ENCODE measurements at places on chromosomes 3 and 15. TPM values are rescaled to one million over a fixed set of nuclear protein-coding genes. Genes with fewer than 3 reads are reported as not detected.
A peak's percentile ranks its signal among the peaks of the same experiment; 100 is the strongest.

SAMMSON gene
- 0.75 TPM for polyA plus RNA-seq

- no peak for DNase-seq
Measured at GRCh38 chr15:48924528-48925393, 39.0 kb downstream of the SHC4 start.

GRCh38 chr3:80556763-80557162 is 789.0 kb upstream of the ROBO1 start:
- peak; percentile 14 for DNase-seq

DNA sequence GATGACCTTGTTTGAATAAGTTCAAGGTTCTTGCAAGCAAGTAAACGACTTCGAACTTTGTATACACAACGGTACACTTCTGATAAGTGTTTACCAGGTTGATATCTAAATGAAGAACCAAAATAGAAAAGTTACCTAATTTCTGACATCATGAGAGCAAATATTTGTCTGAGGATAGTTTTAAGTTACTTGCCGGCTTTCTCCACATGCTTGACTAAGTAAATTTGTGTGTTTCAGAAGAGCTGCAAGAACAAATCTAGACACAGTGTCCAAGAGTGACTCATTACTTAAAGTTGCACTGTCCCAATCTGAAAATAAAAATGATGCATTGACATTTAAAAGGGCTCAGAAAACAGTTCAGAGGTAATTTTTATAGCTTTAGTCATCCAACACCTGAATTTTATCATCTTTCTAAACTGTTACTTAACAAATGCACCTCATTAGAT is 115.1 kb downstream of the HERC1 start:
- DNase-seq: no peak

SLC24A1 gene
- polyA plus RNA-seq: 6.1 TPM

DNA sequence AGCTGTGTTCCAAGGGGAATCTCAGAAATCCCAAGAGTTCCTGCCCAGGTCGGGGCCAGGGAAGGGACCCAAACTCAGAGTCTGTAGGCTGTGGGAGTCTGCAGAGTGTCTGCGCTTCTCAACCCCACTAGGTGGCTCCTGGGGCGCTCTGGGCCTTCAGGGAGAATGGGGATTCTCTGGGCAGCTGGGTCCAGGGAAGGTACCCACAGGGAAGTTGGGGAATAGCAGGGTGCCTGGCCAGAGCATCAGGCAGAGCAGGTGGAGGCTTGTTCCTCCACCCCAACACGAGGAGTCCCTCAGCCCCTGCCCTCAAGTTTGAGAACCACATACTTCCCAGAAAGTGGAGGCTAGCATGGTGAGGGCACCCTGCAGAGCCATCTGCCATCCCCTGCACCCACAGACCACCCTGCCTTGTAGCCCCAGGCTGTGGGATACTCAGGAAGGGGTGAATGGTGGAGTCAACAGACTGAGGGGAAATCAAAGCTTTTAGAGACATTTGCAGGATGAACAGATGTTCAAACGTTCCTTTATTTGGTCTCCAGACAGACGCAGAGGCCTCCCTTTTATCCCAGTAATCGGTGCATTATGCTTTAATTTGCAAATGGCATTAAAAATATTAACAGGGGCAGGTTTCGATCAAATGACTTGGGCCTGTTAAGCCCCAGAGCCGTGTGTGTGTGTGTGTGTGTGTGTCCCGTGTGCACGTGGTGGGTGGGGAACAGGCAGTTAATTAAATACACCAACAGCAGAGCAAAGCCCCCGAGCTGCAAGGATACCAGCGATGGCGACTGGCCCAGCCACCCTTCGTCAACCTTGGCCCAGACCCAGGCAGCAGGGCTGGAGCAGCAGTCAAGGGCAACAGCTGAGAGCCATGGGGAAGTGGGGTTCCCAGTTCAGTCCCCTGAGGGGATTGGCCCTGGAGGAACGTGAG is 57.7 kb downstream of the DNAJB8 start:
- no peak for DNase-seq

DNA sequence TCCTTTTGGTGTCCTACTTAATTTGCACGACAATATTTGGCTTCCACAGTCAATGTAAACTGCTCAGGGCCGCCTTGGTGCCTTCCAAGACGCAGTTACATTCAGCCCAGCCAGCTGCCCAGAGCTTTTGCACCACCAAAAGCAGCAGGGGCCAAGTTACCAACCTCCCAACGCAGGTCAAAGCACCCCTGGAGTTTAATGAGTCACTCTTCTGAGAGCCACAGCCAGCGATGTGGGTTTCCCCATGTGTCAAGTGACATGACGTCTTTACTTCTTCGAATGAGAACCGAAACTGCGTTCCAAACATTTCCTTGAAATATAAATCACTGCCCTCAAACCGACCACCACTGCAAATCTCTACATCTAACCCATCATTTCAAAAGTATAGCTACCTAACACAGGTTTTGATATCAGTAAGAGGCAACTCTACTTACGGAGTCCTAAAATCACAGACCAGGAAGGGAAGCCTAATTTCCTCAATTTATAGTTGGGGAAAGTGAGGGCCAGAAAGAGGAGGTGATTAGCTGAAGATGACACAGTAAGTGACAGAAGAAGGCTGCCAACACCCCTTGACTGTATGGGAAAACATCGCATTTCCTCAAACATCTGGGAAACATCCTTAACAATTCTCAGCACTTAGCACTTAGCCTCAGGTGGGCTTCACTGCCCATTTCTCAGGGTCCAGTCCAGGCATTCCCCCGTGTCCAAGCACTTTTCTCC is 24.5 kb downstream of the MB21D2 start:
- DNase-seq: no peak

DNA sequence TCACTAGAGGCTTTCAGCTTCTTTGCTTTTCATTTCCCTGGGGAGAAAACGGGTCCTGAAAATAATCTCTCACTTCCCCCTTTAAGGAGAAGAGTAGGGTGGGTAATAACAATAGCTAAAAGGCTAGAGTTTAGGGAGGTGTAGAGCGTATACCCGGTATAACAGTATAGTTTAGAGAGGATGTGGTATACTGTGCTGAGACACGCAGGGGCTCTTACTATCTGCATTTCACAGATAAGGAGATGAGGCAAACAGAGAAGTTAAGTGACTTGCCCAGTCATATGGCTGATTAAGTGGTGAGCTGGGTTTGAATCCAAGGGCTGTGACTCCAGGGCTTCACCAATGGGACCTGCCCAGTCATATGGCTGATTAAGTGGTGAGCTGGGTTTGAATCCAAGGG is 15.0 kb upstream of the KCNMB3 start:
- no peak for DNase-seq

GRCh38 chr15:33150971-33151370 is 43.5 kb downstream of the FMN1 start:
- DNase-seq: no peak

GRCh38 chr15:97966246-97966645 is 5.7 kb downstream of the ARRDC4 start:
- no peak for DNase-seq

DNA sequence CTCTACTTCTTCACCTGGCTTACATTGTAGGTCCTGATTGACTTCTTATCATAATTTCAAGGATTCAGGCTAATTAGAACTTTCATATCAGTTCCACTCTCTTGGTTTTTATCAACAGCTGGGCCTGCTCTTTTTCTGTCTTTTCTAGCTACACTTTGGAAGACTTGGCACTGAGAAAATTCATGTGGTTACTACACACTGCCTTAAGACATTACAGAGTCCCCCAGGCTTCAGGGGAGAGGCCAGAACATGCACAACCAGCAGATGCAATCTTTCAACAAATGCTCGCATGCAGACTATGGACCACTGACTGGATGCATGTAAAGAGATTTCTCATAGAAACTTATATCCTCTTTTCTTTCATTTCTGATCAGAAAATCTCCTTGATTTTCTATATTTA is 423.5 kb downstream of the TUSC7 start:
- no peak for DNase-seq

DNA sequence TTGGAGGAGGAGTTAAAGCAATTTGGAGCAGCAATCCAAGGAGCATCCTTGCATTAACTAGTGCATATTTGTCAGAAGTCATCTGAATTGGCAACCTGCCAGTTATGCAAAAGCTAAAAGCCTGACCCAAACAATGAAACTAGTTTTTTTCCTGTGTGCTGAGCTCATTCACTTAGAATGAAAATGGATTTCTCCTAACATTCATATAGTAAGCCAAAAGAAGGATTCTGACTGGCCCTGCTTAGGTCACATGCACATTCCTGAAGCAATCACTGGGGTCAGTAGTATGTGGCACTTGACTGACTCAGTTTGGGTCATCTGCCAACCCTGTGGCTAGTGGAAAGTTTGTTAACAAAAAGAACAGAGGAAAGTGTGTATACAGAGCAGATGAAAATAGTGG is 30.5 kb downstream of the OXSM start:
- DNase-seq: no peak

GRCh38 chr3:77536038-77536775 is 496.3 kb downstream of the ROBO2 start:
- DNase-seq: no peak

- no peak for DNase-seq
Measured at GRCh38 chr3:73653877-73654276, 29.1 kb upstream of the PDZRN3 start.

DNA sequence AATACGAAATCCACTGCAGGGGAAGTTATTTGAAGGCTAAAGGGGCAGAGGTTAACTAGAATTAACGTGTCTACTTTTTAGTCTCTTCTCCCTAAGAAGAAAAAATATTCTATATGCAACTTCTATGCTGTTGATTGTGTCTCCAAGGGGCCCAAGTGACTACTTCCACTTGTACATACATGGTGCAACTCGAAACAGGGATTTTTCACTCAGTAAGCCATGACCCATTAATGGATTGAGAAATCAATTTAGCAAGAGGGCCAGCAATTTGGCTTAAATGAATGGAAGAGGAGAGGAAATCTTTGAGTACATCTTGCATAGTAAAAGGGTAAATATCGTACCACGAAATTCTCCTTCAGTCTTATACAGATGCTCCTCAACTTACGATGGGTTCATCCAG is 151.1 kb upstream of the HES1 start:
- DNase-seq: no peak

GRCh38 chr15:66789029-66790025 is 87.3 kb downstream of the SMAD6 start:
- DNase-seq: no peak

GRCh38 chr3:188673646-188674186 is 498.1 kb upstream of the TPRG1 start:
- DNase-seq: no peak

- no peak for DNase-seq
Measured at GRCh38 chr15:39100106-39100660, 480.7 kb upstream of the THBS1 start.

DNA sequence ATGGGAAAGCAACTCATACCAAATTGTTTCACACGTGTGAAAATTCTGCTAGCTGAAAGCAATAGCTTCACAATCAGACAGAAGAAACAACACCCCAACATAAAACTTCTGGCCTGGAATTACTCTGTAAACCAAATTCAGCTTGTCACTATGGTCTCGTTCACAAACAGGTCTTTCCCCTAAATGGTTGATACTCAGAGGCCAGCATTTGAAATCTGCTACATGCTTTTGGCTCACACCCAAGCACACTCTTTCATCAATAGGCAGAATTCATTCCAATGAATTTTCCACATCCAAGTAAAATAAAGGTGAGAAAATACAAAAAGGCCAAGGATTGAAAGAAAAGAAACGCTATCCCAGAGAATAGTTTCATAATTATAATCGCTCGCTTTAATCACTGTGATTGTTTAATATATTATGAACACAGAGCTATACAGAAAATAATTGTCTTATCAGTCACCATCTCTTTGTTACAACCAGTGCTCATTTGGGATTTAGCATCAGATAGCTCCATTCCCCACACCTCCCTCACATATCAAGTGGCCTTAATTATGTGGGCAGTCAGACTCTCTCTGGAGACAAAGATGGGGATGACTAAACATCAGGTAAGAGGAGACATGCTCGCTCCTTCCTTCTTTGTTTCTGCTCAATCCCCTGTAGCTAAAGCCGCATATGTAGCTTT is 503.8 kb upstream of the ARRDC4 start:
- no peak for DNase-seq

SLC28A1 gene
- 0.04 TPM for polyA plus RNA-seq

- no peak for DNase-seq
Measured at GRCh38 chr15:40468898-40469331, 1.9 kb upstream of the CHST14 start.

- no peak for DNase-seq
Measured at GRCh38 chr15:55799291-55800212, 56.6 kb upstream of the PRTG start.

DNA sequence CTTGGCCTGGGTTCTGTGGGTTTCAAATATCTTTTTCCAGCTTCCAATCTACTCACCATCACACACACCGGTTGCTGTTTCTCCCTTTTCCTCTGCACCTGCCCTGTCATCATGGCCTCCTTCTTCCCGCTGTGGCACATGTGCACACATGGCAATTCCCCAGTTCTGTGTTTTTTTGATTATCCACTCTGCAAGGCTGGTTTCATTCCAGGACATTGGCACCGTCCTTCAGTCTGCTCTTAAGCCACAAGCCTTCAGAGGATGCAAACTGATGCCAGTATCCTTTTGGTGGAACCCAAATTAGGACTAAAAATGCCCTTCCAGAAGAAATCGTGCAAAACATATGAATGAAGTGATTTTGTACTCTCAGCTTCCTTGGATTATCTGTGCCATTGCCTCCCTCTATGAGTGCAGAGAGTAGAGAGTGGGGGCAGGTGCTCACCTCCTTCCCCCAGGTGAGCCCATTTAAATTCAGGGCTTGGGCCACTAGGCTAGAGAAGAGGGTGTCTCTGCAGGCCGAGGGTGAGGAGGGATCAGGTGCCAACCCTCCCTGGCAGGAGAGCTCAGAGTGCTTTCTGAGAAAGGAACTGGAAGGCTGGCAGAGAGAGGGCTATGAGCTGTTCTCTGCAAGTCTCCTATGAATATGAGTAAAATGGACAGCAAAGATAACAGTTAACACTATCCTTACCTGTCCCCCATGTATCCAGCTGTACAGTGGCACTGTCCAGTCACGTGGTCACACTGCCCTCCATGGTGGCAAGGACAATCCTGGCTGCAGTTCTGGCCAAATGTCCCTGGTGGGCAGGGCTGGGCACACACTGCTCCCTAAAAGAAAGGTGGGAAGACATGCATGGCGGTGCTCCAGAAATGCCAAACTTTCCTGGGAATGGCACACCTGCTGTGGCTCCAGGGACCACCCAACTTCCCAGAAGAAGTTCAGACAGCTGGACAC is 100.8 kb downstream of the RAB11A start:
- DNase-seq: no peak

- peak; percentile 67 for DNase-seq
Measured at GRCh38 chr15:36177590-36178302, 401.7 kb upstream of the CDIN1 start.

DNA sequence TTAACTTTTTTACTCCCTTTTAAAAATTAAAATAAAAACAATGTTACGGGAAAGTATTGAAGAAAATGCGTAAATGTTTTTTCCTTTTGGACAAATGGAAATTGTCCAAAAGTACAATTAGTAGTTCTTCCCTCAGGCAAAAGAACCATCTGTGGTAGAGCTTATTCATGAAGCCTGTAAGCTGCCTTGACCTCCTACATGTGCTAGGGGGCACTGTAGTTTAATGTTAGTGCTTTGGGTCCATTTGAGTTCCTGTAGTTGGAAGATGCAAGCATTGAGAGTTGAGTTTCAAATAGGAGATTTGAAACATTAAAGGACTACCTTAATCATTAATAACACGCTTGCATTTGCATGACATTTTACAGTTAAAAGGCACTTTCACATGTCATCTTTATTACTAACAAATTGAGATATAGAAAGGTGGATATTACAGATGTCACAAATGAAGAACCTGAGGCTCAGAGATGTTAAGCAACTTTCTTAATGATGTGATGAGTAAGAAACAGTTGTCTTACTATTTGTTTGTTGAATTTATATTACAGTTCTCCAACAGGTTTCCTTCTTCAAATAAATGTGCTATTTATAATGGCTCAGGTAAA is 1.8 kb upstream of the ZNF385D start:
- no peak for DNase-seq

All from urinary bladder (tissue), 4 donors.